CD4-positive, alpha-beta T cell treated with Interleukin-1 beta for 1 hour (primary cell): ENCODE measurements at places on chromosomes 3 and 15.

DNA sequence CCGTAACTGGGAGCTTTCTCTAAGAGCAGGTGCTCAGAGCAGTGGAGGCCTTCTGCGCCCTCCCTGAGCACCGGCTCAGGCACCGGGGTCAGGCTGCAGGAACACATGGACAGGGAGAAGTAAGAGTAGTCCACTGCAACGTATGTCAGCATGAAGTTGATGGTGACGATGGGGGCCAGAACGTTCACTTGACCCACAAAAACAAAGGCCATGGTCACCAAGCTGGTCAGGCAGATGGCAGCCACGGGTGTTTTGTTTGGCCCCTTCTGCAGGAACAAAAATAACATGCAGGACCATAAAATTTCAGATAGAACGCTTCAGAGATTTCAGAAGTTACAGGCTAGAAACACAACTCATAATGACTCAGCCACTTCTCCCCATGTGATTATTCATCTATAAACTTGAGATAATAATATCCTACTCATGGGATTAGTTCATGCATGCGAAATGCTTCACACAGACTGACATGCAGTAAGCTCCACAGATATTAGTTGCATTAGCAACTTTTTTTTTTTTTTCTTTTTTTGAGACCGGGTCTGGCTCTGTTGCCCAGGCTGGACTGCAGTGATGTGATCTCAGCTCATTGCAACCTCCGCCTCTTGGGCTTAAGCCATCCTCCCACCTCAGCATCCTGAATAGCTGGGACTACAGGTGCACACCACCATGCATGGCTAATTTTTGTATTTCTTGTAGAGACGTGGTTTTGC, 52.2 kb upstream of the HEG1 start:
- no peak for DNase-seq

GRCh38 chr15:58487041-58487723, 55.4 kb downstream of the LIPC start:
- no peak for DNase-seq

DNA sequence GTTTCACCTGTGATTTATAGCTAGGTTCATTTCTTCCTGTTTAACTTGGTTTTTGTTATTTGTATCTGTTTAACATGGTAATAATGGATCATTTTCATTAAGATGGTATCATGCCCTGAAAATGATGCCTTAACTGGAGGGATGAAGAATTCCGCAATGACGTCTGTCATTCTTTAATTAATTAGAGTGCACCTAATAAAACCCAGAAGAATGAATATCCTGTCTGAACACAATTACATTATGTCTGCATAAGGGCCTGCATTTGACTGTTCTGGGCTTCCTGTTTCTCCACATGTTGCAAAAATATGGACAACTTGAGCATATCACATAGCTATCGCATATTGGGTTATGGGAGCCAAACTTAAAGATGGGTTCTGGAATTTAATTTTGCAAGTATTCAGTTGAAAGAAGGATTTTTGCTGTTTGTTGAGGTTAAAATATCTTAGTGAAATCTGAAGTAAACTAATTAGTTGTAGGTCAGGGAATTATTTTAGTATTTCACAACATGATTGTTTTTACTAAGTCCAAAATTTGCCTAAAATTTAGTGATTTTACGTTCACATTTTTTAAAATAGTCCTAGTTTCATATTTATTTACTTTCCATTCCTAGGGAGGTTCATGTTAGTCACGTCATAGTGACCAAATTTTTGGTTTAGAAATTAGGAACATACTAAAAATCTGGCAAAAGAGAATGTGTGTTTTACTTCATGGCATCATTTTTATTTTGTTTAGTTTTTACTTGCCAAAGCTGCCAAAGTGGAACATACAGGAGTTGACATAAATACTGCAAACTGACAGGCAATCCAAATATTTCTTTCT, 321.0 kb upstream of the TGFBR2 start:
- no peak for DNase-seq

- DNase-seq: no peak
Measured at GRCh38 chr3:186854954-186855353, 12.4 kb downstream of the ADIPOQ start.

- no peak for DNase-seq
Measured at GRCh38 chr3:25897019-25897418, 107.1 kb downstream of the OXSM start.

DNA sequence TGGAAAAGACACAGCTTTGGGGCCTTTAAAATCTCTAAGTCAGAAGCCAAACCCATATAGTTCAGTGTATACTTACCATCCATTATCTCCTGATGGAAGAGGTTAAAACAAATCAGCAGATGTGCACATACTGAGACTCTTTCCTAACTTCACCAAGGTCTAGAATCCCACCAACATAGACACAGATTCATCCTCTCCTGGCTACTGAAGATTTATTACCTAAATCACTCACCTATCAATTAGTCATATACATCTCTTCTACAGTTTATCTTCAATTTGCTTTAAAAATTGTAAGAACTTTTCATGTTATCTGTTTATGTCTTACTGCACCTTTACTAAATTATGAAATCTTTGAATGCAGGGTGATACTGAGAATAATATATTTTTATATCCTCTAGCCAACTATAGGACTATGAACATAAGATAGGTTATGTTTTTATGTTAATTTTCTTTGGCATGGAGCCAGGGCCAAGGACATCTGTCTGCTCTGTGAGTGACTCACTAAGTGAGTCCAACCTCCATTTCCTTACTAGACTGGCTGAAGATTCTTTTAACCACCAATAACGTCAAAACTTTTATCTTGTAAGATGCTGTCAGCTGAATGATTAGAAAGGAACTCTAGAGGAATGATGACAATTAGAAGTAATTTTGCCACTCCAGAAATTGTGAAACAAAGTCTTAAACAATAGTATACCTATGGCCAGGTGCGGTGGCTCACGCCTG, 397.6 kb downstream of the FOXP1 start:
- DNase-seq: peak; percentile 19

- no peak for DNase-seq
Measured at GRCh38 chr3:130851277-130851676, 42.6 kb upstream of the ATP2C1 start.
